ENCODE measurements at places on chromosomes 11 and 22.

GRCh38 chr11:17428261-17428660 is 39.8 kb upstream of the KCNJ11 start:
- DNase-seq = no peak

- no peak for DNase-seq
These were observed 25.4 kb downstream of the TPBGL start for GRCh38 chr11:75265851-75266531.

GRCh38 chr22:23485490-23485889 is 94.6 kb downstream of the IGLL1 start:
- no peak for DNase-seq

DNA sequence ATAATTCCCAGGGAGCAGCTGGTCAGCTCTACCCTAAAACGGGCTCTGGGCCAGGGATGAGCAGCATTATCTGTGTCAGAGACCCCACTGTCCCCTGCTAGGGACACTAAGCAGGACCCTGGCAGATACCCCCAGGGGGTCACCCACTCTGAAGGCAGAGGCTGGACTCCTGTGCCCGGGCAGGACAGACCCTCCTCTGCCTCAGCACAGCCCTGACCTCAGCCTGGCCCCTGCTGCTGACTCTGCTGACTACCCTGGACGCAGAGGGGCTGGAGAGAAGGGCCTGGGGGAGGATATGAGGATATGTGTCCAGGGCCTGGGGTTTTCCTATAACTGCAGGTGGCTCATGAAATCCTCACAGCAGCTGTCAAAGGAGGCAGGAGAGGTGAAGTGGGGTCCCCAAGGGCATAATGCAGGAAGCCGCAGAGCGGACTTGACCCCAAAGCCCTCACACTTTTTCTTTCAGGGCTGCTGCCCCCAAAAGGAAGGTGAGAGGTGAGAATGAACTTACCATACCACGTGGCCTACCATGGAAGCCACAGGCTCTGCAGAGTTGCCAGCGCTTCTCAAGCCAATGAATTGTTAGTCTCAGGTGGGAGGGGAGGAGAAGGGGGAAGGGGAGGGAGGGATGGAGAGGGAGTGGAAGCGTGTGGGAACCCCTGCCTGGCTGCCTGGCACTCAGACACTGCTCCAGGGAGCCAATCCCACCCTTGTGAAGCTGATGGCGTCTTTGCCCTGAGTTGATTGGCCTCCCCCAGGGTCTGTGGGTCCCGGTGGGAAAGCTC is 76.7 kb upstream of the WNT11 start:
- no peak for DNase-seq

- DNase-seq = no peak
These were observed 21.7 kb downstream of the SELENOO start for GRCh38 chr22:50222508-50222907.

DNA sequence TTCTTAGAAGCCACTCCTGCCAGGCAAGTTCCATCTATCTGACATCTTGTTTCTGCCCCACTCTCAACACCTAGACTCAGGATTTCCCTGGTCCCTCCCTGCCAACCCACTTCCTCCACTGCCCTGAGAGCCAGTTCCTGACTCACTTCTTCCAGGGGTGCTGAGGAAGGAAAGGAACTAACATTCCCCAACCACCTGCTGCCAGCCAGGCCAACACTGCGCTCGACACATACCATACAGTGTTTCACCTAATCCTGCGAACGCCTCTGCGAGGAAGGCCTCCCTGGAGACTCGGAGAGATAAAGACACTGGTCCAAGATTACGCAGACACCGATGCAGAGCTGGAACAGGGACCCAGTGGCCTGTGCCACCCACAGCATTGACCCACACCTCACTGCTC is 40.2 kb downstream of the MICAL3 start:
- DNase-seq = no peak

GRCh38 chr11:67265633-67266448 is 432 bp upstream of the GRK2 start:
- DNase-seq = peak; percentile 70

- DNase-seq = no peak
These were observed 29.7 kb upstream of the ANO1 start for GRCh38 chr11:70048279-70049024.

GRCh38 chr11:128469220-128469619 is 118.1 kb downstream of the ETS1 start:
- DNase-seq = no peak

DNA sequence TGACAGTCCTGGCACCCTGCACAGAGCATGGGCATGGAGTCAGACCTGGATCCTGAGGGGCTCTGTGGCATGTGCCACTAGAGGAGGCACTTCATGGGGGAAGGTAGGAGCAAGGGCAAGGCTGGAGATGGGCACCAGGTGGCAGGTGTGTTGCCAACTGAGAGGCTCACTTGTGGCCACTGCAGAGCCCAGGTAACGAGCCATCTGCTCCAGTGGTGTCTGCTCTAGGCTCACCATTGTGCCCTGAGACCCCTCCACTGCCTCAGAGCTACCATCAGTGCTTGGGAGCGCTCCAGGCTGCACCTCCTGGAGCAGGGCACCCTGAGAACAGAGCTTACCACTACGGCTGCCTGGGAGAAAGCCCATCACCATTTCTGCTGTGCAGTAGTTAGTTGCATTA is 1.3 kb upstream of the ZDHHC8 start:
- DNase-seq = no peak

DNA sequence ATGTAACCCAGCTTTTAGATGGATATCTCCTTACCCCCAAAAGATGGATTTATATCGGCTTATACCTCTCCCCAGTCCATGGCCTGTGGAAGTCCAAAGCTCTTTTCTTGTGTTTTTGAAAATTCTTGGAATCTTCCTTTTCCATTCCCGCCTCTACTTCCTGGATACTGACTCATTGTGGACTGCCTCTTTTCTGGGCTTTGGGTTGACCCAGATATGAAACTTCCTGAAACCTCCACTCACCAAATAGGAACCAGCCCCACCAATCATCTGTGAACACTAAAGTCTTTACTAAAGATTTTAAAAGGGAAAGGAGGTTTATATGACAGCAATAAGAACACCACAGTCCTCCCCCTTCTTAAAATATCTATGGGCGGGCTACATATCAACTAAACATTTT is 163.4 kb upstream of the SYN3 start:
- DNase-seq = no peak

DNA sequence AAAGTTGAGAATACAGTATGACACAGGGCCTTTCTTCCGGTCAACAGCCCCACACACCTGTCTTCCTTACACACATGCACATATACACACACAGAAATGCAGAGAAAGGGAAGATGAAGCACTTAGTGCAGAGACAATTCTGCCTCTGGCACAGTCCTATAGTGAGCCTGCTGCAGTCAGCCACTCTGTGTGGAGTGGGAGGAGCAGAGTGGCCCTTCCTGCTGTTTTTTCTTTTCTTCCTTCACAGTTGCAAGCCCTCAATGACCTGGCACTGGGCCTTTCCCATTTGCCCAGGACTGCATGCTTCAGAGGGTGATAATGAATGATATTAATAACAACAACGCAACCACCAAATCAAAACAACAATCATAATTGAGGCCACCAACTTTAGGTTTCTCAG is 527.0 kb upstream of the B3GAT1 start:
- DNase-seq = no peak

- DNase-seq = no peak
These were observed 29.3 kb downstream of the OSBPL5 start for GRCh38 chr11:3135481-3136440.

DNA sequence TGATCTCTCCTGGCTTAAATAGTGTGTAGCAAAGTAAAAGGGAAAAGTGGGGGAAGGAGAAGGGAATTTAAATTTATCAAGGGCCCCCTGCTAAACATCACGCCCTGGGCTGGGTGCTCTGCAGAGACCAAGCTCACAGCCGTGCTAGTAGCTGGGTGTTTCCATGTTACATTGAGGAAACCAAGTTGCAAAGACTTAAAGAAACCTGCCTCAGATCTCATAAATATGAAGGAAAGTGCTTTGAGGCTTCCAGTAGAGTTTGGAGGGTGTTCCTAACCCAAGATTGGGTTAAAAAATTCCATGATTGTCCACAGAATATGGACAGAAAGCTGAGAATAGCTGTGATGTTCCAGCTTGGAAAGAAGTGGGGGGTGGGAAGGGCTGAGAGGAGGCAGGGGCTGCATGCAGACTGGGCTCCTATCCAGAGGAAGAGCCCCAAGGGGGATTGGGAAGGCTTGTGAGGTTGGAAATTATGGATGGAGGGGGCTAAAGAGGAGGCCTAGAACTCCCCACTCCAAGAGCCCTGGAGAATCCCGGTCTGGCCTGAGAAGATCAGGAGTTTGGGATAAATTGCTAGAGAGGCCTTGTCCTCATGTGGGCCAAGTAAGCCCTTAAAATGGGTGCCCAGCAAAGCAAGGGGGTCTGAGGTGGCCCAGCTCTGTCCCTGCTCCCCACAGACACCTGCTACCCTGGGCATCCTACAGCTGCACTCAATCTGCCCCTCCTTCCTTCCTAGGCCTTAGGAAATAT is 25.0 kb upstream of the OAF start:
- no peak for DNase-seq

All from midbrain (tissue), 1 donor.